ENCODE measurements at places on chromosomes 5 and 9. TPM values are rescaled to one million over a fixed set of nuclear protein-coding genes. Genes with fewer than 3 reads are reported as not detected.

ASS1 gene
- 31.1 TPM for total RNA-seq

DNA sequence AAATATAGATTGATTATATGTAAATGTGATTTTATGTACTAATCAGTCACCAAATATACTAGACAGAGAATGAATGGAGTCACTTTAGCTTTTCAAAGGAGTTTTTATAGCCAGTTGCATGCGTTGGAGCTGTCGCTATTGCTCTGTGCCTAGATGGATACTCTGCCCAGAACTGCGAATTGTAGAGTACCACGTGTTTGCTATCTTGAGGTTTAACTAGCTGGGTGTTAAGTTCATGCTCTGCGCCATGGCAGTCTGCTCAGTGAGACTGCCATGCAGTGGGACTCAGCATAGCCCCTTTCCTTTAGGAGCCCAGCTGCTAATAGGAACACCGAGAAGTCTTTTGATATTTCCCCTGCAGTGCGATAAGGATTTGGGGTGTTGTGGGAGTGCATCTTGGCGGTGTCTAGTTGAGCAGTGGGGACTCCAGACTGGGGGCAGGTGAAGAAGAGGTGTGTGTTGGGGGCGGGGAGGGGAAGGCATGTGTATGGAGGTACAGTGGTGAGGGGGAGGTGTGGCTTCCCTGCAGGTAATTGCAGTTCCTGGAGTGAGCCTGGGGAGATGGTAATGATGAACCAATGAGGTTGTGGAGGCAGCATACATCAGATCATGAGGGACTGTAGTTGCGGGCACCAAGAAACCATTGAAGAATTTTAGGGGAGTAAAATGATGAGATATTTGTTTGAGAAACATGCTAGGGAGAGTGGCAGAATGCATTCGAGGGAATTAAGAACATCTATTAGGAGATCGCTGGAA is 118.9 kb downstream of the TRIO start:
- no peak for DNase-seq

DNA sequence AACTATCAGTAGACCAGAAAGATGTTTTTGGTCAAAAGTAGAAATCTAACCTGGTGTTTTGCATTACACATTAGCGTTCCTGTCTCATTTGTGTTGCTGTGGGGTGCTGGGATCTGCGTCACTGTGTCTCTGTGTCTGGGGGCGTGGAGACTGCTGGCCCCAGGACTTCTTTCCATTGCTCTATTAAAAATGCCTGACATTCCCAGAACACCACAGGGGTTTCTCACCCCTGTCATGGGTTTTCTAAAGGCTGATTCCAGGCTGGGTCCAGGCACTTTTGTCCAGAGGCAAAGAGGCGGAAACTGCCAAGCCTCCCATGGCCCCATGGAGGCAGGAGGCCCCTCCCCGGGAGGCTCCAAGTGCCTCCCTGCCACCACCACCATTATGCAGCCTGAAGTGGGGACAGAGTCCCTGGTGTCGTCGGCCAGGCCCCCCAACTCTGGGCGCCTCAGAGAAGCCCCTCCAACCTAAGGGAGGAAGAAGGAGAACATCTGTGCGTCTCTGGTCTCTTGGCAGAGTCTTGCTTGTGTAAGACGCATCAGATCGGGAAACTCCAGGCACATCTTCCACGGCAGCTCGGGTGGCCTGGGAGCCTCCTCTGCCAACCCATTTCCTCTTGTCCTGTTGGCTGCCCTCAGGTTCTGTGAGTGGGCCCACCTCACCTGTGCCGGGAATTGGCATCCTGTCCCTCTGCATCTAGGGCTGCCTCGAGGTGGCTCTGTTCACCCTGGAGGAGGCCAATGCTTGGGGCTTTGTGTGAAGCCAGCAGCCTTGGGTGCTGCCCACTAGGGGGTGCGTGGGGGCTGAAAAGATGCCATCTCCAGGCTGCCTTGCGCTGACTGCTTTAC is 13.8 kb upstream of the PLEKHG4B start:
- peak; percentile 24 for DNase-seq

DNA sequence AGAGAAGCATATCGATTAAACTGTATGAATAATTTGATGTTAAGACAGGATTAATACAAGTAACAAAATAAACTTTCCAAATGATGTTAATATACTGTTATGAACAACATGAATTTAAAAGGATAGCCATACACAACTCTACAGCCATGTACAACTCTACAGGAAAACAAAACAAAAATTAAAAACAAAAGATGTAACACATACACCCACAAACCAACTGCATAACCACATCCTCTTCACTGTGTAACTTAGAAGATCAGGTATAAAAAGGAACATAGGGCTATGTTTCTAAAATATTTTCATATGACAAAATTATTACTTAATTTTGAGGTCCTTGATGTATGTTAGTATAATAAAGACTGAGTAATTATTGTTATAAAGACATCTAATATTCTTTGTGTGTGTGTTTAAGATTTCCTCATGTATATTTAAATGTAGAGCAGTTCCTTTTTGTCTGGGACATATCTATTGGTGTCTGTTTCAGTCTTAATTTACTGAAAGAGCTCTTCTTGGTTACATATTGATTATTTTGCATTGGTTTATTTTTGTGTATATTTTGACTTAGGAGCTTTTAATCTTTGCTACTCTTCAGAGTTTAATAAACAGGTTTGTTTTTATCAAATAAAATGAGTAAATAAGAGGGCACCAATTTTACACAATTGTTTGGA is 966.8 kb upstream of the CTNND2 start:
- DNase-seq: no peak
